ENCODE measurements at places on chromosomes 2 and 18. TPM values are rescaled to one million over a fixed set of nuclear protein-coding genes. Genes with fewer than 3 reads are reported as not detected.

TMEM178A gene
- 0.80 TPM for total RNA-seq

ABCG8 gene
- total RNA-seq = not detected

BOK gene
- total RNA-seq = 41.2 TPM

OSR1 gene
- 8.1 TPM for total RNA-seq

RABL2A gene
- total RNA-seq = 4.7 TPM

ALPG gene
- total RNA-seq = not detected

CD8A gene
- total RNA-seq = 0.08 TPM

MAPRE3 gene
- 6.9 TPM for total RNA-seq

SKA1 gene
- 11.4 TPM for total RNA-seq

ZNF396 gene
- 0.08 TPM for total RNA-seq

PLEK gene
- total RNA-seq = not detected

ELOA2 gene
- not detected for total RNA-seq

SPATA3 gene
- total RNA-seq = not detected

ASPRV1 gene
- total RNA-seq = 0.62 TPM

PXDN gene
- total RNA-seq = 133 TPM

CNRIP1 gene
- total RNA-seq = 0.61 TPM

MRPL44 gene
- 32.3 TPM for total RNA-seq

CXCR1 gene
- total RNA-seq = 0.11 TPM

TNFAIP6 gene
- total RNA-seq = not detected

MC5R gene
- not detected for total RNA-seq

RGPD3 gene
- 0.08 TPM for total RNA-seq

CACNB4 gene
- total RNA-seq = 0.08 TPM

IHH gene
- not detected for total RNA-seq

GPR35 gene
- total RNA-seq = not detected

NAGK gene
- 35.9 TPM for total RNA-seq

SCYGR1 gene
- total RNA-seq = not detected

C2orf15 gene
- total RNA-seq = 2.3 TPM

ABCB11 gene
- not detected for total RNA-seq

LYG1 gene
- 0.23 TPM for total RNA-seq

ANKRD62 gene
- total RNA-seq = not detected

FBXO15 gene
- total RNA-seq = not detected

TMEM198 gene
- 0.47 TPM for total RNA-seq

GCKR gene
- not detected for total RNA-seq

CTNNA2 gene
- not detected for total RNA-seq

LINC00305 gene
- not detected for total RNA-seq

GKN2 gene
- total RNA-seq = not detected

GPAT2 gene
- 2.8 TPM for total RNA-seq

AGXT gene
- total RNA-seq = not detected

TMEM163 gene
- not detected for total RNA-seq

DLGAP1 gene
- total RNA-seq = not detected

SPDYA gene
- not detected for total RNA-seq

ABCG5 gene
- not detected for total RNA-seq

GAD1 gene
- total RNA-seq = 2.1 TPM

DSC2 gene
- 19.4 TPM for total RNA-seq

SIX2 gene
- not detected for total RNA-seq

TMEM237 gene
- total RNA-seq = 37.4 TPM
